Dermis microvascular lymphatic vessel endothelial cell (primary cell): ENCODE measurements at places on chromosomes 1 and 21.

GRCh38 chr1:210691039-210691610 lies 362.4 kb downstream of the HHAT start:
- no peak for DNase-seq

DNA sequence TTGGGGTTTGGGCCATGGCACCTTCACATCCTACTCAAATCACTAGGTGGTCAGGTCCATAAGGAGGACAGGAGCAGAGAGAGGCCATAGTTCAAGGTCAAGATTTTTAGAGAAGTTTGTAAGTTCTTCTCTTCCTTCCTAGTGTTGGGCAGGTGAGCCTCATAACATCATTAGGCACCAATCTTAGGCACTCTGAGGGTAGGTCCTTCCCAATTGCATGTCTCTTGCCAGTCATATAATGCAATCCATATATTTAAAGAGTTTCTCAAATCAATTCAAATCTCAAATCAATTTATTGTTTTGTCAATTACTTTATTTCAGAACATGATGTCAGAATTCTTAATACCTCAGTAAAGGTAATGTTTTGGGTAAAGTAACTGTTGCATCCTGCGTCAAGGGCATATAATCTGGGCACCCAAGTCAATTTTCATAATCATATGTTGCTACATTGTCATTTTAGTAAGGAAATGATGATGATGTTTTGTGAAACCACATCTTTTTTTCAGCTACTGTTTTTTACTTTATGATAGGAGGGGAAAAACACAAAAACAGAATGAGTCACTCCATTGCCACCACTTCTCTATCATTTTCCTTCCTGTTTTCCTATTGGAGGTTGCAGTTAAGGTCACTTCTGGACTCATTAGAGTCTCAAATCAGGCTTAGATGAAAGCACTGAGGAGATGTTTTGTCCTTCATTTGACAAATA lies 122.7 kb downstream of the UCHL5 start:
- peak; percentile 78 for DNase-seq

- no peak for DNase-seq
These were observed 186.5 kb upstream of the KCTD3 start for GRCh38 chr1:215380566-215380965.

DNA sequence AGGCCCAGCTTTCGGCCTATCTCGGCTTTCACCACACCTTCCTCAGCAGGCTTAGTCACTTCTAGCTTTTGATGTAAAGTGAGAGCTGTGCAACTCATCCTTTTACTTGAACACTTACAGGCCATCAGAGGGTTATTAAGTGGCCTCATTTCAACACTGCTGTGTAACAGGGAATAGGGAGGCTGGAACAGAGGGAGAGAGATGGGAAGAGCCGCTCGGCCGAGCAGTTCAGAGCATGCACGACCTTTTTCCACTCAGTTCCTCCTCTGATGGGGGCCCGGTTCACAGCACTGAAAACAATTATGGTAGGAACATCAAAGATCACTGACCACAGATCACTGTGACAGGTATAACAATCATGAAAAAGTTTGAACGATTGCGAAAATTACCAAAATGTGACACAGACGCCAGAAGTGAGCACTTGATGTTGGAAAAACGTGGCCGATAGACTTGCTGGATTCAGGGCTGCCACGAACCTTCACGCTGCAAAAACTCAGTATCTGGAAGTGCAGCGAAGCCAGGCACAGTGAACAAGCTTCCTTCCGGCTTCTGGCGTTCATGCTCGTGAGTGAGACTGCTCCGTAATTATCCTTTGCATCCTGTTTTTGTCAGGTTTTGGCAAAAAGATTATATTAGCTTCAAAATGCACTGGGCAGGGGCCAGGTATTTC lies 28.6 kb downstream of the AGPAT3 start:
- DNase-seq: peak; percentile 90

DNA sequence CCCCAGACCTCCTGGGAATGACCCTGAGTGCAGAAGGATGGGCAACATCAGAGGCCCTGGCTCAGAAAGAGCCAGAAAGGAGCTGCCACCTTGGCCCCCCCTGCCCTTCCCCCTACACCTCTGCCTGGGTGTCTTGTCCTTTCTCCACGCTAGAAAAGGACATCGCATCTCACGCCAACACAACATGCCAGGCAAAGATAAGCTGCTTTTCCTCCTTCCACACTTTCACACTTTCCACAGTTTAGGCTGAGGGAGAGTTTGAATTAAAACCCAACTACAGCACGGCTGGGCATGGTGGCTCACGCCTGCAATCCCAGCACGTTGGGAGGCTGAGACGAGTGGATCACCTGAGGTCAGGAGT lies 109.5 kb downstream of the SPSB1 start:
- no peak for DNase-seq

DNA sequence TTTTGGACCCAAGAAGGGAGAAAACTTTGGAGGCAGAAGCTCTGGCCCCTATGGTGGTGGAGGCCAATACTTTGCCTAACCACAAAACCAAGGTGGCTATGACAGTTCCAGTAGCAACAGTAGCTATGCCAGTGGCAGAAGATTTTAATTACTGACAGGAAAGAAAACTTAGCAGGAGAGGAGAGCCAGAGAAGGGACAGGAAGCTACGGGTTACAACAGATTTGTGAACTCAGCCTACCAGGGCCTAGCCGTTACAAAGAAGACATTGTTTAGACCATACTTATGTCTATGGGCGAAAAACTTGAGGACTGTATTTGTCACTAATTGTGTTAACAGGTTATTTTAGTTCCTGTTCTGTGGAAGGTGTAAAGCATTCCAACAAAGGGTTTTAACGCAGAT lies 10.4 kb upstream of the ACOT11 start:
- DNase-seq: no peak

- DNase-seq: no peak
These were observed 147.4 kb downstream of the OLFM3 start for GRCh38 chr1:101849356-101849755.

- no peak for DNase-seq
These were observed 311.6 kb downstream of the NUF2 start for GRCh38 chr1:163633366-163633765.

DNA sequence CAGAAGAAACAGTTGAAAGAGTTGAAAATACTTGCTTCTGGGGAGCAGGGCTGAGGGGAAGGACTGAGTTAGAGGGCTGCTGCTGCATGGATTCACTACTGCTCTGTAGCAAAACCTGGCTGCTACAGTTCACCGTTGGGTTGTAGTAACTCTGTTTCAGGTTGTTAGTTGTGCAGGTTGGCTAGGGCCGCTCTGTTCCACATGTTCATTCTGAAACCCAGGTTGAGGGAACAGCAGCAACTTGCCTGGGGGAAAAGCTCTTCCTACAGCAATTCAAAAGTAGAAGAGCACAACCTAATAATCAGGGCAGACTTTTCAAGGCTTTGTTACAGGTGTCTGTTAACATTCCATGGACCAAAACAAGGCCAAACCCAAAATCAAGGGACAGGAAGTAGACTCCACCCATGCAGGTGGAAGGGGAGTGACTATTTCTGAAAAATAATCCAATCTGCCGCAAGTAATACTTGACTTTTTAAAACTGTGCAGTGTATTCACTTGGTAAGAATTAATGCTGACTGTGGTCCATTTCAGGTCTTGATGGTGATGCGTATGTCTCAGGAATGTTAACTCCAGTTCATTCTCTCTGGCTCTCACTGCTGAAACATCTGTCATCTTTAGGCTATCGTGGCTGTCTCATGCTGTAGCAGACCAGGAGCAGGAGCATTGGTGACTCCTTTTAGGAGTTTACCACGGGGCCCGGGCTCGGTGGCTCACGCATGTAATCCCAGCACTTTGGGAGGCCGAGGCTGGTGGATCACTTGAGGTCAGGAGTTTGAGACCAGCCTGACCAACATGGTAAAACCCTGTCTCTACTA lies 5.1 kb upstream of the PARK7 start:
- DNase-seq: no peak

- no peak for DNase-seq
These were observed 53.8 kb downstream of the SERBP1 start for GRCh38 chr1:67376381-67376780.

DNA sequence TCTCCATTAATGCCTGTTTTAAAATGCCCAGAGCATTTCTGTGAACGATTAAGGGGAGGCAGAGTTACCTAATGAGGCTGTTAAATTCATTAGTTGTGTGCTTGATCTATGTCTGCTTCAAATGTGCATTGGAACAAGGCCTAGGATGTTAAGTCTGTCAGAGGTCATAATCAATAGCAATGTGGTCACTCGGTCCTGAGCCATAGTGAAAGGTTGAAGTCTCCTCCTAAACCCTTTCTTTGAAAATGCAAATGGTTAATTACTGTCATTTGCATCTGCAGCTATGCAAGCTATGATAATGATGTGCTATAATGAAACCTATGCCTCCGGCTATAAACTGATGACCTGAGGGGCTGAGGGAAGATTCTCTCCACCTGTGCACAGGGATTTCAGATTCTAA lies 114.2 kb upstream of the NR5A2 start:
- no peak for DNase-seq

GRCh38 chr1:164440232-164440631 lies 118.8 kb upstream of the PBX1 start:
- DNase-seq: no peak

DNA sequence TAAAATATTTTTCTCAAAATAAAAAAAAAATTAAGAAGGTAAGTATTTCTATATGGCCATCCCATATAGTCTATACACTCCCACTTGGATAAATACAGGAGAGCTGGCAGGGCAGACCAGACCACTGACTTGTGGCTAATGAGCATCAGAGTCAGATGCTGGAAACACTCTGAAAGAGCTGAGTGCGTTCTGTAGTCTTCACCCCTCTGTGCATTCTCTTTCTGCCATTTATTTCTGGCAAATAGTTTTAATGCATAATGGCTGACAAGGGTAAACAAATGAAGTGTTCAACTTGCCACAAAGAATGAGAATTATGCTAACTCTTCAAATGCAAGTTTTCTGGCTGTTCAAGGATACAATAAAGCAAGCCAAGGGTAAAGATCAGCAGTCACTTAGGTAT lies 191.7 kb downstream of the TTLL7 start:
- DNase-seq: no peak

DNA sequence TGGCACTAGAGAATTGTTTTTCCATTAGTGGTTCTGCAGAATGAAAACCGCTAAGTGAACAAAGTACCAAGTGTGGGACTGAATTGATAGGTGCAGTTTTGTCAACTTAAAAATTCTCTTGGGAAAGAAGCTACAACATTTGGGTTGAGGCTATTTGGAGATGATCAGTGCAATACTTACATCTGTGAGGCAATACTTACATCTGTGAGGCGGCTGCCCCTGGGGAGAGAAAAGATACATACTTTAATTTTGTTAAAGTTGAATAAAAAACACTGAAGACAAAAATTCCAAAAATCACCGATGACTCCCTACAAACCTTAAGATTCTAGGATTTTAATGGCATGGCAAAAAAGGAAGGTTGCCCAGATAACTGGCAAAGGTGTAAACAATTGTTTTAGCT lies 1.7 kb downstream of the CFAP410 start:
- no peak for DNase-seq

- DNase-seq: no peak
These were observed 164.3 kb downstream of the MIS18A start for GRCh38 chr21:32114419-32115035.

DNA sequence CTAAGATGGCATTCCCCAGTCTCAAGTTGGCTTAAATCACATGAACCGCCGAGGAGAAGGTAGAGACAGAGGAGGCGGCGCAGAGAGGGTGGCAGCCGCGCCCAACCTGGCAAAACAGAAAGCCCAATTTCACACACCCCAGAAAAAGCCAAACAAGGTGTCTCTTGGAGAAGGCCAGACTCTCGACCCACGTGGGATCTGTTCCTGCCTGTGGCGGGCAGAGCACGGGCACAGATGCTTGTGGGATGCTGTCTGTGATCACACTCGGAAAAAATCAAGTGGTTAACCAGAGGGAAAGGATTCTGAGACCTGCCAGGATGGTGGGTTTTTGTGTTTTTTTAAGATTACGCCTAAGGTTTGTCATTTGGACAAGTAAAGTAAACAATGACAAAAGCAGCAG lies 80.7 kb downstream of the MRPL37 start:
- no peak for DNase-seq

DNA sequence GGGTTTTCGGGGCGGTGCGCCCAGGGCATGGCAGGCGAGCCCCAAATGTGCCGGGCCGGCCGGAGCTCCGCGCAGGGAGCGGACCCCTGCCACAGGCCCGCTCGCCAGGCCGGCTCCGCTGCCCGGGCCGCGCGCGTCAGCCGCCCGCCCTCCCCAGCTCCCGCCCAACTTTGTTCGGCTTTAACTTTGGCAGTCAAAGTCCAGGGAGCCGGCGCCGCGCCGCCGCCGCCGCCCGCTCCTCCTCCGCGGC lies 488 bp downstream of the SLC35D1 start:
- peak; percentile 21 for DNase-seq

DNA sequence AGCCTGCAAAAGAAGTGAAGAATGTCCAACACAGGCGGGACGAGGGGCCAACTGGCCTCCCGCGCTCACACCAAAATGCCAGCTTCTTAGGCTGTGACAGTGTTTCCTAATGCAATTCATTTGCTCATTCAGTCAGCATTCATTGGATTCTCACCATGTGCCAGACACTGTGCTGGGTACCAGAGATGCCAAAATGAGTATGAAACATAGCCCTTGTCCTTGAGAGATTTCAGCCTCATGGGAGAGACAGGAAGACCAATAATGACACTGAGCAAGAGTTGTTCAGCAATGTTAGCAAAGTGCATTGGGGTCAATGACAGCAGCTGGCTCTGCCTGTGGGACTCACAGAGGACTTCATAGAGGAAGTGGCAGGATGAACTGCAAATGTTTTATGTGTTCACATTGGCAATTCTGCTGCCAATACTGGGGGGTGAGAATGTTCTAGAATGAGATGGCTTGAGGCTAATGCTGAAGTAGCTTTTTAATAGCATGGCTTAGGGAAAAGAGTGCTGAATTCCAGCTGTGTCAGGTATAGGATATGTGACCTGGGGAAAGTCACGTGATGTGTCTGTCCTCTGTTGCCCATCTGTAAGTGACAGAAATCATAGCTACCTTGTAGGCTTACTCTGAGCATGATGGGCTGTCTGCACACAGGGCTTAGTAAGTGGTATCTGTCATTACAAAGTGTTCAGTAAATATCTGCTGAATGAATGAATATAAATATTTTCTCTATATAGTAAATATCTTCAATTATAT lies 58.3 kb upstream of the KIF26B start:
- DNase-seq: no peak

- DNase-seq: no peak
These were observed 25.0 kb upstream of the SLAMF1 start for GRCh38 chr1:160671603-160672517.

GRCh38 chr1:226912587-226913176 lies 27.4 kb upstream of the COQ8A start:
- DNase-seq: peak; percentile 28

GRCh38 chr21:29466532-29466931 lies 167.8 kb downstream of the BACH1 start:
- DNase-seq: no peak

DNA sequence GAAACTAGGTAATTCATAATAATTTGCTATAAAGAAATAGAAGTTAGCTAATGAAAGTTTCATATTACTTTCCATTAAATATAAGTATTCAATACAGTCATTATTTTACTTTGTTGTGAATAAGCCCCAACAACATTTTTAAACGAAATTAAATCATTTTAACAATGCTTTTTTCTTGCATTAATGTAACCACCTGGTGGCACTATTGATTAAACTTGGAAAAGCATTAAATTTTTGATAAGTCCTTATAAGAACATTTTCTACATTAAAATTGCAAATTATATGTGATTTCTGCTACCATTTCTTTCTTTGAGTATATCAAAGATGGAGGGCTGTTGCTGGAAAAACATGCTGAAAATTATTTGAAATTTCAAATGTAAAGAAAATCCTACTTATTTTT lies 918.8 kb upstream of the TMPRSS15 start:
- no peak for DNase-seq

GRCh38 chr1:102296116-102296515 lies 299.4 kb upstream of the OLFM3 start:
- no peak for DNase-seq
